Activated naive CD4-positive, alpha-beta T cell treated with Interleukin-2 at 50 U/mL for 16 hours (primary cell): ENCODE measurements at places on chromosomes 7 and 10.

DNA sequence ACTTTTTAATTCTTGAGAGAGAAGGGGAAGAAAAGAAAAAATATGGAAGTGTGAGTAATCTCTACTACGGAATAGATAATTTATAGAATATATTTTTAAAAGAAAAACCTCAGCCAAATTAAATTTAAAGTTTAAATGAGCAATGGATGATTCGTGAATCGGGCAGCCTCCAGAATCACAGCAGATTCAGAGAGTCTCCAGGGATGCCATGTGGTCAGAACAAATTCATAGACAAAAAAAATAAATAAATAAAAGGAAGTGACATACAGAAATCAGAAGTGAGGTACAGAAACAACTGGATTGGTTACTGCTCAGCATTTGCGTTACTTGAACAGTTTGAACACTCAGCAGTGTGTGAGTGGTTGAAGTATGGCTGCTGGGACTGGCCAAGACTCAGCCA lies 53.0 kb downstream of the PHYHIPL start:
- no peak for DNase-seq

DNA sequence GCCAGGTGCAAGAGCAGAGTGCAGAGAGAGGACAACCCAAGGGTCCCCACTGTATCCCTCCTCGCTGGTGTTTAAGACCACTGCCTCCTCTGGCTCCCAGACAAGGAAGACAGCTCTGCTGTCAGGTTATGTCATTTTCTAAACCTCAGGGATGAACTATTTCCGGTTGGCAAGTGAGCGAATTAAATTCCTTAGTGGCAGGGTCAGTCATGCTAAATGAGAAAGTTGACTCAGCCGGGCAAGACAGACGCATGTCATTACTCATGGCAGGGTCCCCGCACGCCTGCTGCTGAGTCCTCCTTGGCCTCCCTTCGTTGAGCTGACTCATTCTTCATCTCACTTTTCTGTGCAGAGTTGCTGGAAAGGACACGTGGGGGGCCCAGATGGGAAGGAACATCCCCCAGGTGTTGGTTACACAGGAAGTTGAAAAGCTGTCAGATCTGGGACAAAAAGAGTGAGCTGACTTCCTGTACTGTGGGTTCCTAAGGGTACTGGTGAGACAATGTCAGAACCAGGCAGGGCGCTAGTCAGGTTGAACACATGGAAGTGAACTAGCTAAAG lies 47.1 kb upstream of the UCN3 start:
- peak; percentile 65 for DNase-seq

- DNase-seq = no peak
Observed at GRCh38 chr7:70607759-70608158, 524.2 kb upstream of the GALNT17 start.

GRCh38 chr7:144410441-144410840 lies 6.9 kb upstream of the NOBOX start:
- DNase-seq = no peak

- DNase-seq = no peak
Observed at GRCh38 chr10:85645053-85645452, 721.5 kb downstream of the GRID1 start.

DNA sequence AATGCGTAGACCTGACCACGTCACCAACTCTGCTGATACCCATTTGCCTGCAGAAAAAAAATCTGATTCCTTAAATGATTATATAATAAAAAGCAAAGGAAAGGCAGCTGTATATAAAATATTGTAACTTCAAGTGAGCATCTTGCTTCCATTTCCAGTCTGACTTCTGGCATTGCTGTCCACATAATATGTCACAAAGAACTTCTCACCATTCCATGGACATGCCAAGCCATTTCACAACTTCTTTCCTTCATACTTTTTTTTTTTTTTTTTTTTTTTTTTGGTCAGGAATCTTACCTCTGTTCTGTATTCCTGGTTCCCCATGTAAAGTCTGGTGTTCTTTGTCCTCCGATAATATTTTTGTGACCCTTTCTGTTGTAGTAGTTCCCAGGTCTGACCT lies 165.5 kb downstream of the SND1 start:
- DNase-seq = no peak

GRCh38 chr10:63819753-63820329 lies 298.6 kb downstream of the REEP3 start:
- DNase-seq = no peak

DNA sequence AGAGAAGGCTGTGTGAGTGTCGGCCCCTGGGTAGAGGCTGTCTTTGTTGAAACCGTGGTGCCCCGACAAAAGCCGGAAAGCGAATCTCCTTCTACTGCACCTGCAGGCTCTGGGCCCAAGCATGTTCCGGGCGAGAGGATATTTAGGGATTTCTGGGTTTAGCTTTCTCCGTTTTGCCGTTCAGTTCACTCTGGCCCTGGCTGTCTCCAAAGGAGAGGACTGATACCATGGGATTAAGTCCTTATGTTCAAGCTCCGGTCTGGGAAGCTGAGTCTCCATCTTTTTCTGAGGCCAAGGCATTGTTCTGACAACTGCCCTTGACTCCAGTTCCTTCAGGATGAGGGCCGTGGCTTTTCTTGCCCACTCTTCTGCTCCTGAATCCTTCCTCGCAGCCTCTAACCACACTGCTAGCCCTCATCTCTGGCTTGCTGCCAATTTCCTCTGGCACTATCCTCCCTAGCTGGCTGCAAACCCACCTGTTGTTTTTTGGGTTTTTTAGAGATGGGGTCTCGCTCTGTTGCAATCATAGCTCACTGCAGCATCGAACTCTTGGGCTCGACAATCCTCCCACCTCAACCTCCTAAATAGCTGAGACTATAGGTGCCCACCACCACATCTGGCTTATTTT lies 206.8 kb downstream of the SKIDA1 start:
- DNase-seq = no peak

- no peak for DNase-seq
Observed at GRCh38 chr10:31035266-31035798, 3.7 kb upstream of the ZNF438 start.

GRCh38 chr10:90227217-90227656 lies 525.8 kb downstream of the KIF20B start:
- DNase-seq = no peak

DNA sequence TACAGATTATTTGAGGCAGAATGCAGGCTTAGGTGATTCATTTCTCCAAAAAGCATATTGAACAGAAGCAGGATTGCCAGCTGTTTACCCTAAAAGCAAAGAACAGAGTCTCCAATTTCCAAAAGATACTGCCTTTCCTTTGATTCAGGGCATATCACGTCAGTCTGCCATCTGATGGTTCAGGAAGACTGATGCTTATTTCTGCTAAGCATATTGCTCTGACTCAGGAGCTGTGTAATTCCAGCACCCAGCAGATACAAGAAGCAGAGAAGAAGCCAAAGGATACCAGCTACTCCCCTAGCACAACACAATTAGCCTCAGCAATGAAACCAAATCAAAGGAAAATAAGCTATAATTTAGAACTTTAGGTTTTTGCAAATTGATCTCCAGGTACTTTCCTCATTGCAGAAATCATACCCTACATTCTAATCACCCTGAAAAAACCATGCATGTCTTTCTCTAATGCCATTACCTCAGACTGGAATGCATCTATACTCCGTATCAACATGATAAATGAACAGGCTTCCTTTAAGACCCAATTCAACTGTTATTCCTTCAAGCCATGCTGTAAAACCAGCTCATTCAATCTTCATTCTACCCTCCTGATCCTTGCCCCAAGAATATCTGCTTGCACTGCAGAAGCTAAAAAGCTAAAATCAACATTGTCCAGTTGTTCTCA lies 55.1 kb downstream of the ABI1 start:
- DNase-seq = no peak

GRCh38 chr10:50554376-50554994 lies 69.3 kb downstream of the SGMS1 start:
- no peak for DNase-seq

- DNase-seq = no peak
Observed at GRCh38 chr7:53252539-53252938, 217.1 kb downstream of the POM121L12 start.

DNA sequence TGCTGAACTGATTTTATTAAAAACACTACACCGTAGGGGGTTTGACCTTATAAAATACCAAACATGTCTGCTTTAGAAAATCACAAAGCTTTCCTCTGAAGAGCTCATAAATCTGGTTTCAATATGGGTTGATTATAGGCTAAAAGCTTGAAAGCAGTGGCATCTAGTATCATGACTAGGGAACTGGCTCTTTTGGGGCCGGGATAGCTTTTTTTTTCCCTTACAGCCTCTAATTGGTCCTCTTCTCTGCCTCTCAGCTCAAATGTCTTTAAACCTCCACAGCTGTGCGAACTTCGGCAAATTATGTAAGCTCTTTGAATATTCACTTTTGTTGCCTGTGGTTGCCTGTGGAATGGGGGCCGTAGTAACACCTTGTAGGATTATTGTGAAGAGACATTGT lies 8.4 kb downstream of the BAMBI start:
- DNase-seq = no peak

DNA sequence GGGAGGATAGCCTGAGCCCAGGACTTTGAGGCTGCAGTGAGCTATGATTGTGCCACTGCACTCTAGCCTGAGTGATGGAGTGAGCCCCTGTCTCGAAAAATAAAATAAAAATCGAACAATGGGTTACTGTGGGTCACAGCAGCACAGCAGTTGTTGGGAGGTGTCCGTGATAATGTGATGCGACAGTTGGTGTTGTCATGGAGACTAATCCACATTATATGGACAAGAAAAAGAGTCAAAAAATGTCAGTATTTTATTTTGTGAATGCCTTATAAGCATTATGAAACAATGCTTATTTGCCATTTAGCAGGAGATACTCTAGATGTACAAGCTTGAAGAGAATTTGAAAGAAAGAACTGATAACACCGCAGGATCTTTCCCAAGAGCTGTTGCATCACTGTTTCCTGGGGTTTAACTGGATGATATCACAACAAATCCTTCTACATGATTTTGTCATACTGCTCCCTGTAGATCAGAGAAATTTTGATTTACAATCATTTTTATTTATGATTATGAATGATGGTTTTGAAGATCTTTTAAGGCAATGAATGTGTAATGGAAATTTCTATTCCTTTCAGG lies 195.4 kb downstream of the BAMBI start:
- DNase-seq = no peak

- no peak for DNase-seq
Observed at GRCh38 chr10:77592510-77592909, 45.1 kb downstream of the KCNMA1 start.

DNA sequence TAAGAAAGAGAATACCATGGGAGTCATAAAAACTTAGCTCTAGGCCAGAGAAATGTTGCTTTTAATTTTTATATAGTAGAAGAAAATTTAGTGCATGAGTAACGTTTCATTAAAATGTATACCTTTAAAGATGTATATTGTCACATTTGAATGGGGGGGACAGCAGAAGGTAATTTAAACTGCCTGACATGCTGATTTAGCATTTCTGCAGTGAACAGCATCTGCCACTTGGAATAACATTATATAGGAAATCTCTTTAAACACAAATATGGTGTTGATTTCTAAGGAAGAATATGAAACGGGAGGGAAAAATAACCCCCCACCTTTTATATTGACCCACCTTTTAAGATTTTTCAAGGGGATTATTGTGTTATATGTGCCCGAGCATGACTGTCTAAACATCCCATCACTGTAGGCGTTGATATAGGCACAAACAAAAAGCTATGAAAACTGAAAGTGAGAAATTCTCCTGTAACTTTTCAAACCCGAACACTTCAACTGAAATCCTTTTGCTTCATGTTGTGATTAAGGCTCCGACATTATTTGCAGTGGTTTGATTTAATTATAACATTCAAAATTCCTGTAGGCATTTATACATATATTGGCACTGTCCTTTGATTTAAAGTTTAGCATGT lies 244.7 kb upstream of the CELF2 start:
- DNase-seq = no peak

GRCh38 chr10:84256510-84257342 lies 11.9 kb downstream of the RGR start:
- DNase-seq = peak; percentile 37

- DNase-seq = no peak
Observed at GRCh38 chr7:51592842-51593599, 276.4 kb upstream of the COBL start.

GRCh38 chr7:51226916-51227535 lies 89.6 kb downstream of the COBL start:
- DNase-seq = no peak

GRCh38 chr10:77723376-77723775 lies 85.8 kb upstream of the KCNMA1 start:
- DNase-seq = no peak

DNA sequence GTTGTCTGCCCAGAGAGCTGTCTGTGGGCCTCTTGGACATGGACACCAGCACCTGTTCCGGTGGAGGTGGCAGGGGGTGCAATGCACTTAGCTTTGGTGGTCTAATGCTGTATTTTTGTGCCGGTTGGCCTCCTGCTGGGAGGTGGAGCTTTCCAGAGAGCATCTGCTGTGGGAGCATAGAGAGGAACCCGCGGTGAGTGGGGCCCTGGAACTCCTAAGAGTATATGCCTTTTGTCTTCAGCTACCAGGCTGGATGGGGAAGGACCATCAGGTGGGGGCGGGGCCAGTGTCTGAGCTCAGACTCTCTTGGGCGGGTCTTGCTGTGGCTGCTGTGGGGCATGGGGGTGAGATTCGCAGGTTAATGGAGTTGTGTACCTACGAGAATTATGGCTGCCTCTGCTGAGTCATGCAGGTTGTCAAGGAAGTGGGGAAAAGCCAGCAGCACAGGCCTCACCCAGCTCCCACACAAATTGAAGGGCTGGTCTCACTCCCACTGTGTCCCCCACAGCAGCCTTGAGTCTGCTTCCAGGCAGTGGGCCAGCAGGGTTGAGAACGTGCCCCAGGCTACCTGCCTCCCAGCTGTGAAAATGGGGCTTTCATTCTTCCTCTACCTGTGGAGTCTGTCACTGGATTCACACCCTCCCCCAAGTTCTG lies 29.0 kb downstream of the JAKMIP3 start:
- DNase-seq = no peak

DNA sequence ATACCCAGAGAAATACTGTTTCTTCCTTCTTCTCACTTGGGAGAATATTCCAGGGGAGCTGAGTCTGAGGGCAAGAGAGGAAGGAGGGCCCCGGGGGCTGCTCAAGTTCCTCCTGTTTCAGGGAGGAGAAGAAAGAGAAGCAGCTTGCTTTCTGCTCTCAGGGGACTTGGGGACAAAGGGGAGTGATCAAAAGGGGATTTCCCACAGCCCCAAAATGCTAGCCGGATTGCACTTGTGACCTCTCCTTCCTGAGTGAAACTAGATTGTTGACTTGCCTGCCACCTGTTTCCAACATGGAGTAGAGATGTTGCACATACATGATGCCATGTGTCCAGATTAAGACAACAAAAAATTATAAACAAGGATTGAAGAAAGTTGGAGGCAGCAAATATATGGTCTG lies 28.7 kb upstream of the PDCD4 start:
- DNase-seq = peak; percentile 43

DNA sequence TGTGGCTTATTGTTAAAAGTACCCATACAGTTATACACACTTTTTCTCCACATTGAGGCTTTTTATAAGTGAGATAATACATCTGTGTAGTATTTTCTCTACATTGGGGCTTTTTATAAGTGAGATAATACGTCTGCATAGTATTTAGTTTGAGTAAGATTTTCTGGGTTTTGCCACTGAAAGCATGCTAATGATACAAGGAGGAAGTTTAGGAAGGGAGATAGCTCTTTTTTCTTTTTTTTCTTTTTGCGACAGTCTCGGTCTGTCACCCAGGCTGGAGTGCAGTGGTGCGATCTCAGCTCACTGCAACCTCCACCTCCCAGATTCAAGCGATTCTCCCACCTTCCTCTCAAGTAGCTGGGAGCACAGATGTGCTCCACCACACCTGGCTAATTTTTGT lies 13.3 kb downstream of the FAM107B start:
- DNase-seq = no peak

GRCh38 chr7:44798649-44799305 lies 2.3 kb downstream of the PPIA start:
- DNase-seq = peak; percentile 11

- DNase-seq = no peak
Observed at GRCh38 chr10:122786269-122786668, 59.4 kb downstream of the CUZD1 start.
